ENCODE measurements at places on chromosomes 16 and 17.

GRCh38 chr16:72787514-72788268, 260.2 kb downstream of the ZFHX3 start:
- peak; percentile 95 for DNase-seq

GRCh38 chr16:15031586-15031985, 24.3 kb downstream of the NTAN1 start:
- DNase-seq = no peak

DNA sequence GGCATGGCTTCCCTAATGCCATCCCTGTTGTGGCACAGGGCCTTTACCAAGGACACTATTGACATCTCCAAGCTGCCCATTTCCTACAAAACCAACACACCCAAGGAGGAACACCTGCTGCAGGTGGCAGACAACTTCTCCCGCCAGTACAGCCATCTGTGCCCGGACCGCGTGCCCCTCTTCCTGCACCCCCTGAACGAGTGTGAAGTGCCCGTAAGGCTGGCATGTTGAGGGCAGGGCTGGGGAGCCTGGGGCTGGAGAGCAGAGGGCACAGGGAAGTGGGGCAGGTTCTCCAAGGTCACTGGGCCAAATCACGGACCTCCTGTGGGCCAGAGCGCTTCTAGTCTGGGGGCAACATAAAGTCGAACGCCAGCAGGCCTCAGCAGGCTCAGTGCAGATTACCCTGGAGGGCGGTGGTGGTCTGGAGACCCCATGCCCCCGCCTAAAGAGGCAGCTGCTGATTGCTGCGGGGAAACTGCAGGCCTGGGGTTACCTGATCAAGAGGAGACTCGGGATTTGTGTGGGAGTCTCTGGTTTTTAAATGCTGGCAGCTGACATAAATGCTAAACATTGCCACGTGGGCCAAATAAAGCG, 4.3 kb downstream of the DRC7 start:
- DNase-seq = no peak

GRCh38 chr17:9900044-9900594, 5.0 kb downstream of the RCVRN start:
- no peak for DNase-seq

DNA sequence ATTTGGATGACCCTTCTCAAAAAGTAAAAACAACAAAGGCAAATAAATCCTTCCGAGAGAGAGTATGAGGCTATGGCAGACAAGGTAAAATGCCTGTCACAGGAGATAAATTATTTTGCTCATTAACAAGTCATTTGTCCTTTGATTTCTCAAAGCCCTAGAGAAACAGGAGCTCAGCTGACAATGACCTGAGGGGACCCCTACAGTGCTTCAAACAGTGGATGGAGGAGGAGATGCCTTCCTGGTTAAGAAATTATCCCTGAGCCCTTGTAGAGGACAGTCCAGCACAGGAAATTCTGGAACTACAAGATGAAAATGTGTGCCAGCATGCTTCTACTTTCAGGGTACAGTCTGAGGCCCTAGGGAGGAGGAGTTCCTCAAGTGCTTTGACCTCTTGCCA, 24.0 kb upstream of the RHBDL3 start:
- DNase-seq = no peak

- DNase-seq = peak; percentile 63
Measured at GRCh38 chr17:82051776-82052637, at the start of the genes GPS1 and RFNG. Gene GPS1 (plus strand): TSS chr17:82051898. CDS start chr17:82051932, 34 bp downstream. Gene RFNG (minus strand): TSS chr17:82051811. CDS start chr17:82051766, 45 bp downstream.

GRCh38 chr17:29179232-29180033, 765 bp downstream of the MYO18A start:
- DNase-seq = no peak

DNA sequence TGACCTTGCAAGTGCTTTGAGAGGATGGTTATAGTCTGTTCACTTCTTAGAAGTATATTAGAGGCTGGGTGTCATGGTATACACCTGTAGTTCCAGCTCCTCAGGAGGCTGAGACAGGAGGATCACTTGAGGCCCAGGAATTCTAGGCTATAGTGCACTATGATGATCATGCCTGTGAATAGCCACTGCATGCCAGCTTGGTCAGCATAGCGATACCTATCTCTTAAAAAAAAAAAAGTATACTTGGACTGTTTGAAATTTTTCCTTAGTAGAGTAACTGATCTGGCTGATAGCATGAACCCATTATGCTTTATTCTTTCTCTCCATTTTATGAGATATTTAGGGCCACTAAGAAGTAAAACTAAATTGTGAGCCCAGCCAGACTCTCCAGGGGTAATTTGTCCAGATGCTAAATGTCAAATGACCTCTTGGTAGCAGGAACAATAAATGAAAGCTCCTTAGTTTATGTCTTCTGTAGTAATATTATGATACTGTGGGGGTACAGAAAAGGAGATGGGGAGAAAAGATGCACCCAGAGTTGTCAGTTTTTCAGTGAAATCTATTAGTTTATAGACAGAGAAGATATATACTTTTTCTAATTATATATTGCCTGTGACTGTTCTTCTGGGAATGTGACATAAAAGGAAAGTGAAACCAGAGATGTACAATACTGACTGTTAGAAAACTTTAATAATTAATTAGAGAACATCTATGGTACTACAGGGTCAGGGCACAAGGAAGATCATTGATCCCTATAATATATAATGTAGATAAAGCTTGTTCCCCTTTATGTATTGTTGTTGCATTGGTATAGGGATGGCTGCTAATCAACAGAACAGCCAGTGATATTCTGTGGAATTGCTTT, 335.3 kb upstream of the TBX2 start:
- DNase-seq = peak; percentile 29

DNA sequence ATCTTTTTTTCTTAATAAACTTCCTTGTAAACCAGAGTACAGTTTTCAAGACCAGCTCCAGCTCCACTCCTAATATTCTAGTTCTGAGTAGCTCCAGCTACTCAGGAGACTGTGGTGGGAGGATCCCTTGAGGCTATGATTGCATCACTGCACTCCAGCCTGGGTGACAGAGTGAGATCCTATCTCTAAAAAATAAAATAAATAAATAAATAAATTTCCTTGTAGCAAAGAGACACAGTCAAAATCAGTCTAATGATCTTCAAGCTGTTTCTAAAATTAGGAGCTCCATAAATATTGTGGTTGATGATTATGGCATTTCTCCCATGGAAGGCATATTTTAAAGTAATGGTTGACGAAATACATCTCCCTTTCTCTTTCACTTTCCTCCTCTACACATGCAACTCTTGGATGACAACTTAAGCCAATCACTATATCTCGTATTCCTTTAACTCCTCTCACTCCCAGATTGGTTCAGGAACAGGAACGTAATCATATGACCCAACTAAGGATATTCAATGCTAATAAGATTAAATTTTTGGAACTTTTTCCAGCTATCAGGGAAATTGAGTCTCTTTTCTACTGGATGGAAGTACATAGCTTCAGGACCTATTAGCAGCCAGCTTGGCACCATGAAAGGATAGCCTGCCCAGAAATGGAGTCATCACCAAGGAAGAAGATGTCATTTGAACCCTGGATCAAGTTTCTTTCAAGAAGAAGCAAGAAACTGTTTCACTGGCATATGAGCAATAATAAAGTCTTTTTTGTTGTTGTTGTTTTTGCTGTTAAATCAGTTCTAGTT, 42.1 kb upstream of the TAOK1 start:
- DNase-seq = peak; percentile 53

DNA sequence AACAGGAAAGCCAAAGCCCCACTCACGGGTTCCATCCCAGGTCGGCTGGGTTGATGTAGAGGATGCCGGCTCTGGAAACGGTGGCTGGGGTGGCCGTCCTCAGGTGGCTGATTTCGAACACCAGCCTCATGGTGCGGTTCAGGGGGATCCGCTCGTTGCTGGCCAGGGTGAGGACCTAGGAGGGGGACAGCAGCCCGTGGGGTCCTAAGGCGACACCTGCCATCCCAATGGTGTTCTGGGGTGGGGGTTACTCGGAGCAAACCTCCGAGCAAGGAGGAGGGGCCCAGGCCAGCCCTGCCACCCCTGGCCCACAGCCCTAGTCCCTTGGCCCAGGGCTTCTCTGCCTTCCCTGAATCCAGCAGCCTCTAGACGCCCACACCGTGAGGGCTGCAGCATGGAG, 86.5 kb downstream of the DNAH17 start:
- DNase-seq = no peak

GRCh38 chr17:67132366-67132765, 88.0 kb downstream of the CACNG1 start:
- DNase-seq = no peak

DNA sequence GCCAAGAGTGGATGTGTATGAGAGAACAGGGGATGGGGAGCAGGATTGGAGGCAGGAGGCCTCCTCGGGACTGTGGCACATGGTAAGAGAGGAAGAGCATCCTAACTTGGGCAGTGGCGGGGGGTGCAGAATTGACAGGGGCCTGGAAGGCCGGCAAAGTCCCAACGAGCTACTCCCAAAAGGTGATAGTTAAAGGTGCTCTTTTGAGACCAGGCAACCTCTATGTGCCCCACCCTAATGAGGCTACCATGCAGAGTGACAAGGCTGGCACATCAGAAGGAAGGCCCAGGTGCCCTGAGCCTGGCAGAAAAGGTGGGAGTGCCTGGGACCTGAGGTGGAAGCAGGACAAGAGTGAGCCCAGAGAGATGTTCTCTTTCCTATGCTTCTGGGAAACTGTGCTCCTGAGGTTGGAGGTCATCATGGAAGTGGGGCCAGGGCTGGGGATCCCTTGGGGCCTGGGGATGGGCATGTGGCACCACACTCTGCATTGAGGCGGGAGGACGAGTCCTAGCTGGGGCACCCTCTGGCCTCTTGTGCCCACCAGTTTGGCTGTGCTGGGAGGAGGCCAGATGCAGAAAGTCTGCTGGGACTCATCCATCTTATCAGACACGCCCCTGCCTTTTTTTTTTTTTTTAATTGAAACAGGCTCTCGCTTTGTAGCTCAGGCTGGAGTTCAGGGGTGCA, 5.9 kb downstream of the RAB11FIP4 start:
- no peak for DNase-seq

DNA sequence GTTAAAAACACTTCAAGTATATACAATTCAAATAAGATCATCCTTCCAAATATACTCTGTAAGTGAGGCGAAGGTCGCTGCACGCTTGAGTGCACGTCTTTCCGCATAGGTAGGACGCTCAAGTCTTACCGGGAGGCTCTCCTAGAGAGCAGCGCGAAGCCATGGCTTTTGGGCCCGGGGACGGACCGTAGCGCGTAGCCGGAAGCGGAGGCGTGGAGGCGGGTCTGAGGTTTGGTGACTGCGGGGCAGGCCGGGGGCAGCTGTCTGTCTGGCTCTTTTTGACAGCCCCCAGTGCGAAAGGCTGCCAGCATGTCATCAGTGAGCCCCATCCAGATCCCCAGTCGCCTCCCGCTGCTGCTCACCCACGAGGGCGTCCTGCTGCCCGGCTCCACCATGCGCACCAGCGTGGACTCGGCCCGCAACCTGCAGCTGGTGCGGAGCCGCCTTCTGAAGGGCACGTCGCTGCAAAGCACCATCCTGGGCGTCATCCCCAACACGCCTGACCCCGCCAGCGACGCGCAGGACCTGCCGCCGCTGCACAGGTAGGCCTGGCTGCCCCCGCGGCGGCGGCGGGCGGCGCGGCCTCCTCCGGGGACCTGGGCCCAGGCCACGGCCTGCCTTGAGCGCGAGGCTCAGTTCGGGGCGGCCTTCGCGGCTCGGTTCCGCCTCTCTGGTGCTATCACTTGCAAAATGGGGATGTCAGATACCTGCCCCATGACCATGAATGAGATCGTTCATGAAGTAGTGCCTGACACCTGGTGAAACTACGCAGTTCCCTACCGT, at the start of gene LONP2:
Gene LONP2, plus strand, starts transcription at position 221 of the 783 bp plus-strand sequence. Its CDS starts 89 bp downstream, at position 310.
- peak; percentile 91 for DNase-seq

- DNase-seq = no peak
Measured at GRCh38 chr17:66941249-66941648, 23.3 kb upstream of the CACNG4 start.

GRCh38 chr16:31148281-31148728, 1.6 kb downstream of the PRSS36 start:
- DNase-seq = no peak
